ENCODE measurements at places on chromosomes 4 and X. TPM values are rescaled to one million over a fixed set of nuclear protein-coding genes. Genes with fewer than 3 reads are reported as not detected.
A peak's percentile ranks its signal among the peaks of the same experiment; 100 is the strongest.

Gene TASL
- polyA plus RNA-seq, result not detected

Gene ADH1B
- 0.04 TPM for polyA plus RNA-seq

DNA sequence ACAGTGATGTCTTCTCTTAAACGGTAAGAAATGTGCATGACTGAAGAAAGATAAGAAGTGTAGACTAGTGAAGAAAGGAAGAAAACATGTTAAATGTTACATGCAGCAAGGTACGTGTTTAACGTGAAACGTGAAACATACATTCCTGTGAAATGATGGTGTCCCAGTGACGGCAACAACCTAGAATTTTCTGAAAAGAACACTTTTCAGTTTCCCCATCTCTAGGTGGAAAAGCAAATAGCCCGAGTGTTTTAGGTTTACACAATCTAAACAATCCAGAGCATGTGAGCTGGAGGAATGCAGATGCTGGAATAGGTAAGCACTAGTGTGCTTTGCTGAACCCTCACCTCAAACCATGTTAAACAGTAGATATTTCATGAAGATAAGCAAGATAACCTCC, 60.7 kb downstream of the CLNK start:
- DNase-seq, result no peak

DNA sequence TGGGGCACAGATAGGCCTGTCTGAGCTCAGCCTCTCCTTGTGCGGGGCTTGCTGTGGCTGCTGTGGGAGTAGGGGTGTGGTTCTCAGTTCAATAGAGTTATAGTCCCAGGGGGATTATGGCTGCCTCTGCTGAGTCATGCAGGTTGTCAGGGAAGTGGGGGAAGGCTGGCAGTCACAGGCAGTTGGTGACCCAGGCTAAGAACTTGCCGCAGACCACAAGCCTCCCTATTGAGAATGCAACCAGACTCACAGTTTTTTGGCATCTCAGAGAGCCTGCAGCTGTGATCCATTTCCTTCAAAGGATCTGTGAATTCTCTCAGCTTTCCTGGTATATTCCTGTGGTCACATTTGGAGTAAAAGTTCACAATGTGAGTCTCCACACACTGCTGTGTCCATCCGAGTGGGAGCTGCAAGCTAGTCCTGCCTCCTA, 364.9 kb downstream of the ZNF674 start:
- DNase-seq, result peak; percentile 61

GRCh38 chr4:28209371-28209924, 1348.8 kb downstream of the STIM2 start:
- DNase-seq, result no peak

DNA sequence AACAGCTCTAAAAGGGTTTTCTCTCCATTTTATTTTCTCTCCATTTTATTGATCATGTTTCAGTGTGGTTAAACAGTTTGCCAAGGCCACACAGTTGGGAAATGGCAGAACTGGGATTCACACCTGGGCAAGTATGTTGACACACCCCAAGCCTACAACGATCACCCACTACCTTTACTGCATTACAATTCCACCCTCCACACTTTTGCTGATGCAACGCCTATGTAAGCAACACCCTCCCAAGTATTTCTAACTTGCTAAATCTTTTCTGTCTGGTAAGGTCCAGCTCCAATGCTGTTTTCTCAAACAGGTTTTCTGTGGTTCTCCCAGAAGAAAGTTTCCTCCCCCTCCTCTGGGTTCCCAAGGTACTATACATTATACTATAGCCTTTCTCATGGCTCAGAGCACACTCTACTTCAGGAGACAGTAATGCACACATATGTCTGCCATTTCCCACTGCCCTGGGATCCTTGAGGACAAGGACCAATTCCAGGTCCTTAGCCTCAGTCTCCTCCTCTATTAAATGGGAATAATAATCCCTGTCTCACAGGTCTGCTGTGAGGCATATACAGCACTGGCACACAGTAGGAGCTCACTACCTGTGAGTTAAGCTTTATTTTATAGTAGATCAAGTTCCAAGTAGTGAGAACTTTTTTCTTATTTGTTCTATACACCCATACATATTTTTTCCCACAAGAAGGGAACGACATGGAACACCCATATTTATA, 27.9 kb downstream of the IQSEC2 start:
- DNase-seq, result no peak

DNA sequence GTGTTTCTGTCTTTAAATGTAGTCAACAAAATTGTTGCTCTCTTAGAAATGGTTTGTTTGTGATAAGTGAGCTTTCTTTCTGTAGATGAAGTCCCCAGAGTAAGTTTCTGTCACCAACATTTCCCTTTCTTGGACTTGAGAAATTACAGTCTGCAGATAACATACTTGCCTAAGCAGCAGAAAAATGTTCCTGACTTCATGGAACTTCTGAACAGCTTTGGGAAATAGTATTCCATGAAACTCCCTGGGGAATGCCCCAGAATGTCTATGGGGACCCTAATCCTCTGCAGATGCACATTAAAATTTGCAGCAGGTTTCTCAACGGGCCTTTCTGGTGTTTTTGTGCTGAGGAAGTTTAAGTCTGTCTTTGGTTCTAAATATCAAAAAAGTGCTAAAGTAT, 38.6 kb upstream of the NEIL3 start:
- no peak for DNase-seq

Data from BJ (cell line).